ENCODE measurements at places on chromosomes 12 and 14. TPM values are rescaled to one million over a fixed set of nuclear protein-coding genes. Genes with fewer than 3 reads are reported as not detected.

DNA sequence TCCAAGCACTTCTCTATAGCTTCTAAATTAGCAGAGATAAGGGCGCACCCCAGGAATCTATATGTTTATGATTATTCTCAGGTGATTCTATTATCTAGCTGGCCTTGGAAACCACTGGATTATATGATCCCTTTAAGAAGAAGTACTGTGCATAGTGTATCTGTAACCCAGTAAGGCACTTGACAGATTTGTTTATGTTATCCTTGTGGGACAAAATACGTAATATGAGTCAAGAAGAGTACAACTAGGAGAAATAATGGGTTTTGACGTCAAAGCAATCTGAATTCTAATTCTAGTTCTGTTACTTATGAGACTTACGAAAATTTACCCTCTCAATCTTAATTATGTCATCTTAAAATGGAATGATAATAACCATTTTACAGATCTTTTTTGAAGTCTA lies 259.6 kb upstream of the NAV3 start:
- no peak for DNase-seq

- no peak for DNase-seq
These were observed 13.9 kb downstream of the SLC39A5 start for GRCh38 chr12:56243731-56244181.

The CD27 gene
- 0.41 TPM for total RNA-seq

DNA sequence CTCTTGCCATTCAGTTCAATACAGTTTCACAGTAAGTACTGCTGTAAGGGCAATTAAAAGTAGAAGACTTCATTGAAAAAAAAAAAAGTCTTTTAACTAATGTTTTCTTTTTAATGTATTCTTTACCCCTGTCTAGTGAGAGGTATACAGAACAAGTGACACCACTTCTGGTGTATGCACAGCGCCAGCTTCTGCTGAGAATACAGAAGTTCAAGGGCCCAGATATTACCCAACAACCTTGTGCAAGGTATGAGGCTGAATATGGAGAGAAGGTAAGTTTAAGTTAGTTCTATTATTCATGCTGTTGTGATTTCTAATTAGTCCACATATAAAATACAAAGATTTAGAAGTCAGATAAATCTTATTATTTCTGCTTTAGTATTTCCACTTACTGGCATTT lies 168.7 kb downstream of the CFAP54 start:
- DNase-seq, result no peak

- no peak for DNase-seq
These were observed 21.3 kb upstream of the BCDIN3D start for GRCh38 chr12:49863946-49864797.

DNA sequence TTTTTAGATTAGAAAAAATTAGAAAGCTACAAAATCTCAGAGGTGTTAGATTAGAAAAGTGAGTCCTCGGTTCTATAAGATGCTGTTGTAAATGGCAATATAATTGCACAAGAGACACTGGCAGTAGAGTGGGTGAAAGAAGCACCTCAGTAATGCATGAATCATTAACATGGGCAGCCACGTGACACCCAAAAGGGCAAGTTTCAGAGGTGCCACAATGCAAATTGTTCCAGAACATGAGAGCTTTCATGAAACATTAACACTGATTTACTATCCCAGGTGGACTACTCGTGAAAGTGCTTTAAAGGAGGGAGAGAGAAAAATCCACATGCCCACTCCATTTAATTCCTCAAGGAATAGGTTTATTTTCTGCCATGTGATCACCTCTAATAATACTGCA lies 108.4 kb downstream of the PTPRR start:
- DNase-seq, result no peak

- no peak for DNase-seq
These were observed 176.9 kb downstream of the MON2 start for GRCh38 chr12:62643486-62643885.

GRCh38 chr12:104877103-104877705 lies 80.9 kb downstream of the SLC41A2 start:
- peak; percentile 25 for DNase-seq

The SRRM4 gene
- total RNA-seq, result 5.7 TPM

DNA sequence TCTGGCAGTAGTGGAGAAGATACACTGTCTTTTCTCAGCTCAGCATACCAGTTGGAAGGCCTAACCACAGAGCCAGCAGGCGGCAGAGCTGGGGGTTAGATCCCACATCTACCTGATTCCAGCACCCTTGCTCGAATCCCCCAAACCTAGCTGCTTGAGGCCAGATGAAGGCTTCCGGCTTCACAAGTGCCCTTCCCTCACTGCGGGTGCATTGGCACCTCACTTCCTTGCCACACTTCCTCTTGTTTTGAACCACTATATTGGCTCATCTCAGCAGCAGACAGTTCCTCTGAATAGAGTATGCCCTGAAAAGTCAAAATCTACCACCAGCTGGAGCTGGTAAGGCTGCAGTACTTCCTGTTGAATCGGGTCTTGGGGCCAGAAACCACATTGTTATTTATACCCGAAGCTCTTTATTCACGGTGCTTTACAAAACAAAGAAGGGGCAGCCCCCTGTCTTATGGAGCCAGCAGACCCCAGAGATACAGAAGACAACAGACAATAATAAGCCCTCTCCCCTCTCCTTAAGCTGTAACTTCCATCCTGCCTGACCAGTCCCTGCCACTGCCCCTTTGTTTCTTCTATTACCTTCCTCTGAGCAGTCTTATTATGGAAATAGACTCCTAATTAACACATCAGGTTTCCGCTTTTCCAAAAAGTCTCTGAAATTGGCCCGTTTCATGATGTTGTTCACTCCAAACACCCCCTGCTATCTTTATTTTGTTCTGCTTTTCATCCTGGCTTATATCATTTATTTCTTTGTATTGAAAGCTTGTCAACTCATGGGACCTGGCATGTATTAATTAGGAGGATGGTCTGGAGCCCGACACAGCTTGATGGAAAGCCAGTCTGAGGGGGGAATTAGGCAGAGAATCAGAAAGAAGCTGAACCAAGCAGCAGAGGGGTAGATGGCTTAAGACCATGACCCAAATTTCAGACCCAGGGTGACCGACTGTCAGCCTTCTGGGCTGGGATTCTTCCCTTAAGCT lies 233.5 kb downstream of the EFCAB11 start:
- no peak for DNase-seq

DNA sequence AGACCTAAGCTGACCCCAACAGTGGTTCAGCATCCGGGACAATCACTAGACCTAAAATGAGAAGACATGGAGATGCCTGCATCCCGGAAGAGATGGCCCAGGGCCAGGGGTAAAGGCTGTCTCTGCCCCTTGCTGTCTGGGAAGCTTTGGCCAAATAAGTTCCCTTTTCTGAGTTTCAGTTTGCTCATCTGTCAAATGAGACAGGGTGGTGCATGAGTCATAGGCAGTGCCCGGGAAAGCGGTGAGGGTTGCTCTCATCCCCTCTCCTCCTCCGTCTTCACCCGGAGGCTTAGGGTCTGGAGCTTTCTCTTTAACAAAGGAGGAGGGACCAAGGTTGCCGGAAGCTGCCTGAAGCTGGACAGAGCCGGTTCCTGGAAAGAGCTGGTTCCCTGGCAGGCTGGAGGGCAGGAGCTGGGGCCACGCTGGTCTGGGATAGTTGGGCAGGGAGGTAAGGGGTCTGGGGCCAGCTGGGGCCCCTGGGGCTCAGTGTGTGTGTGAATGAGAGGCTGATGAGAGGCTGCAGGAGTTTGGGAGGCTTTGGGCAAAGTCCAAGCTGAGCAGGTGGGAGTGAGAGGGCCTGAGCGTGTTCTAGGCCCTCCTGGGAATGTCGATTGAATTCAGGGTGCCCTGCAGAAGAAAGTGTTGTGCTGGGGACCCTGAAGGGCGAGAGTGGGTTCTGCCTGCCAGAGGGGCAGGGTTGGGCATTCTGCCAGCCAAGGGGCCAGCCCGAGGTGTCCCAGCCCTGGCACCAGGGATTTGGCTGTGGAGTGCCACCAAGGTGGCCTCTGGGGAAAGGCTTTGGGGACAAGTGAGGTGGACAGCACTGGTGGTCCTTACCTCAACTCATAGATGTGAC lies at the start of gene SDSL:
SDSL (plus strand) TSS at position 351 of the 856 bp plus-strand sequence. CDS start 5,603 bp downstream, outside the sequence.
- peak; percentile 66 for DNase-seq

The TUBA1C gene
- 55.0 TPM for total RNA-seq

The HCAR2 gene
- under 0.01 TPM for total RNA-seq

The PAH gene
- 0.82 TPM for total RNA-seq

GRCh38 chr12:119082016-119082415 lies 96.7 kb upstream of the HSPB8 start:
- DNase-seq, result no peak

- DNase-seq, result no peak
These were observed 177.7 kb upstream of the FRMD6 start for GRCh38 chr14:51473808-51474565.

The ABHD12B gene
- not detected for total RNA-seq

DNA sequence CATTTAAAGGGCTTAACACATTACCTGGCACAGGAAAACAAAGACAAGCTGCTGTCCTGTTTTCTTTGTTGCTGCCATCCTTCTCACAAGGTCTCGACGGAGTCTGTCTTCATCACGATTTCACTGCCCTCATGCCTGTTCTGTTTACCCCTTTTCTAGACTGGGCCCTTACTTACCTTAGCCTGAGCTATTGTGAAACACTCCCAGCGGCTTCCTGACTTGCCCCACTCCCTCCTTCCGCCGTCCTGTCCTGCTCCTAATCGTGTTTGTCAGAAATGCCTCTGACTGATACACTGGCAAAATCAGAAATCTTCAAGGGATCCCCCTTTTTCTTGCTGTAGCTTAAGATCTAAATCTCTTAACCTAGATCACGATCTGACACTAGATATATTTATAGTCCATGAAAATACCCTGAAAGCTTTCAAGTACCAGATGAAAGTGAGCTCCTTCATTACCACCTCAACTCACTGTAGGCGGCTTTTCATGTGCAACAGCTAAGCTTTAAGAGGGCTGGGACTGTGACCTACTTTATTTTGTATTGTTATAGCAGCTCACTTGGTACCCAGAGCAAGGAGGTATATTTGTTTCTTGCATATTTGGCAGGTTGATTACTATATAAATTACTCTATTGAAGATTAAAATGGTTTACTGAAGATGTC lies 32.1 kb downstream of the TECPR2 start:
- no peak for DNase-seq

DNA sequence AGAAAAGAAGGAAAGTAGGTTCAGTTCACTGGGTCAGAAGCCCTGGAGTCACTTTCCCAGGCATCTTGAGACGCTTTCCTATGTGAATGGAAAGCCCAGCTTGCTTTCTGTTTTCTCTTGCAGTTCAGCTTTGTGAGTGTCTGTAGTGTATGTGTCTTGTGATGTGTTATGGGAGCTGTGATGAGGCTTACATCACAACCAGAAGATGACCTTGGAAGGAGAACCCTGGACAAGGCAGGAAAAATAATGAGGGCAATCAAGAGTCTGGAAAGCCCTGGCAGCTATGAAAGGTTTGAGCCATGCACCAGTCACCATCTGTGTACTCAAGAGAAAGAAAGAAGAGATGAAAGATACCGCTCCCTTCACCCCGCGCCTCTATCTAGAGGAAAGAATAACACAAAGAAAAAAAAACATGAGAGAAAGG lies 35.2 kb upstream of the PTGR2 start:
- no peak for DNase-seq

DNA sequence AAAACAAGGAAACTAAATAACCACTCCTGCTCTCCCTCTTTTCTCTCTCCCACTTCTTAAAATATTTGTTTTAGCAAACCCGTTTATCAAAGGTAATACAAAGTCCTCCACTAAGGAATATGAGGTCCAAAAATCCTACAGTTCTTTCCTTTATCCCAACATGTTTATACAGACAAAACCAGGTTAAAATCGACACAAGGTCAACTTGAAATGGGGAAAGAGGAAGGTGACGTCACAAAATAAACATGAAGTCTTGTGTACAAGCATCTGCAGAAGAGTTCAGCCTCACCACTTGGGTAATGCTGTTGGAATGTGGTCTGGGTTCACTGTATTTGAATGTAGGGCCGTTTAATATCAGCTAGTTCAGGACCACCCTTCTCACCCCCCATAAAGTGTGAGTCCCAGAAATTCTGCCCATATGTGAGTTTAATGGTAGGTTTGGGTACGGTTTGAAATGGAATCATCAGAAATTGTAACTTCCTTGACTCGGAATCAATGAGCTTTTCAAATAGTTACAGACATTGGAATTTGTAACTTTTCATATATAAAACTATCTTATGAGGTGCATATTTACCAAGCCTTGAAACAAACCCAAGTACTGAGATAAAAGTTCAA lies 120.0 kb upstream of the SLC38A2 start:
- DNase-seq, result no peak

DNA sequence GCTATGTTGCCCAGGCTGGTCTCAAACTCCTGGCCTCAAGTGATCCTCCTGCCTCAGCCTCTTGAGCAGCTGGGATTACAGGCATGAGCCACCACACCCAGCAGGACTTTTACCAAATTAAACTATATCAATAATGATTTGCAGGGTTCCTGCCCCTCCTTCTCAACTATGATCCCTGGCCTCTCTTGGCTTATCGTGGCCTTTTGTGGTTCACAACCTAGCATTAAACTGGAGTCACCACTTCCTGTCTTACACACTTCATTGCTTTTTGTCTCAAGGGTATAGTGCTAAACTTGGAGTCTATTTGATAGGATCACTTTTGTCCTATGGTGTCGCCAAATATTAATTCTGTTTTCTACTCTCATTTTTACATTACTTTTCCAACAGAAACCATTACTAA lies 64.5 kb downstream of the SEC23A start:
- DNase-seq, result no peak

GRCh38 chr14:96920023-96920422 lies 122.8 kb downstream of the VRK1 start:
- DNase-seq, result no peak

- no peak for DNase-seq
These were observed 620.1 kb downstream of the MED13L start for GRCh38 chr12:115657081-115658013.

DNA sequence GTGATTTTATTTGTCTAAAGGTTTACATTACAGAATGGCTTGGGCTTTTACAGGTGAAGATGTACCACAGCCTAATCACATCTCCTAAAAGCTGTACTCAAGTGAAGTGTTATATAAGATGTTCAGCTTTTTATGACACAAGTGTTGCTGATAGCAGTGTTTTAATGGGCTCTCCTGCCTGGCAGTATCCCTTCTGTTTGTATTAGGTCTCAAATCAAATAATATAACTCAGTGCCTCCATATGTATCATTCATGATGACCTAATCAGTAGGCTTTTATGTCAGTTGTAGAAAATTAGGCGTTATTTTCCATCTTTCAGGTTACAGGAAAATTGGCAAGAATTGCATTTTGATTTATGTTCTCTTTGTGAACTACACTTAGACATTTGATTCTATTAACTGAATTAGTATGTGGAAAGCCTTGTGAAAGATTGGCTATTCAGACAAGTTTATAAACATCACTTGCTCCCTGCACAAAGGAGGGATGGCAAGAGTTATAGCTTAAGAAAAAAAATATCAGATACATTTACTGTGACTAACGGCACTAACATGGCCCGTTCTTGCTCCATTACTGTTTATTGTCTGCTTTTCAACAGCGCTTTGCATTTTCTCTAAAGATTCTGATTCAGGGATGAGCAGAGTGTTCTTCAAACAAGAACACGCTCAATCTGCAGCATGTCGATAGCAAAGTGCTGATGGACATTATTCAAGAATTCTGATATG lies 143.7 kb upstream of the DIO2 start:
- no peak for DNase-seq
